Bronchial epithelial cell (primary cell): ENCODE measurements at places on chromosomes 12 and 14. TPM values are rescaled to one million over a fixed set of nuclear protein-coding genes. Genes with fewer than 3 reads are reported as not detected.

ASCL1 gene
- total RNA-seq, result not detected in 2 replicates

TAS2R46 gene
- 0.90 and 2.1 TPM in 2 replicates for total RNA-seq

ANKRD9 gene
- 34.8 and 36.1 TPM in 2 replicates for total RNA-seq

DNA sequence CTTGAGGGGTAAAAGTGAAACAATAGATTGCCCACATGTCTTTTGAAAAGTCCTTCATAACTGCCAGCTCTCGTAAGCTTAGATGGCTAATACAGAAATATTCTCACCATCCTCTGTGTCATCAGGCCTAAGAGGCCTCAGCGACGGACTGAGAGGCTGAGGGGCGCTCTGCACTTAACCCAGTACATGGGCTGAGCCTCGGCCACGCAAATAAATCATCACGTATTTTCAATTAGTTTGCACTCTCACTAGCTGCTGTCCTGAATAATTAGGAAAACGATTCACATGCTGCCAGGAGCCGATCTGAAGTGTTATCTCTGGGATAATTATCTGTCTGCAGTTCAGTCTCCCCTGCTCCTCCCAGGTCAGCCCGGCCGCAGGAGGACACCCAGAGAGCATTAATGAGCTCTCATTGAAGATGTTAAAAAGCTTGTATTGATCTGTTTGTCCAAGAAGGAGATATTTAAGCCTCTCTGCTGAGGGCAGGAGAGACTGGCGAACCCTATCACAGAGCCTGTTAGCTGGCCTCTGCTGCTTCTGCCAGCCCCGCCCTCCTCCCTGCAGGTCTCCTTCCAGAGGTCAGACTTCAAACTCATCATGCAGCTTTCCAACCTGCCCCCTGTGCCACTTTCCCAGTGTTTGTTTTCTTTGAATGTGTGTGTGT is 1051.3 kb downstream of the VRK1 start:
- DNase-seq, result no peak

DNA sequence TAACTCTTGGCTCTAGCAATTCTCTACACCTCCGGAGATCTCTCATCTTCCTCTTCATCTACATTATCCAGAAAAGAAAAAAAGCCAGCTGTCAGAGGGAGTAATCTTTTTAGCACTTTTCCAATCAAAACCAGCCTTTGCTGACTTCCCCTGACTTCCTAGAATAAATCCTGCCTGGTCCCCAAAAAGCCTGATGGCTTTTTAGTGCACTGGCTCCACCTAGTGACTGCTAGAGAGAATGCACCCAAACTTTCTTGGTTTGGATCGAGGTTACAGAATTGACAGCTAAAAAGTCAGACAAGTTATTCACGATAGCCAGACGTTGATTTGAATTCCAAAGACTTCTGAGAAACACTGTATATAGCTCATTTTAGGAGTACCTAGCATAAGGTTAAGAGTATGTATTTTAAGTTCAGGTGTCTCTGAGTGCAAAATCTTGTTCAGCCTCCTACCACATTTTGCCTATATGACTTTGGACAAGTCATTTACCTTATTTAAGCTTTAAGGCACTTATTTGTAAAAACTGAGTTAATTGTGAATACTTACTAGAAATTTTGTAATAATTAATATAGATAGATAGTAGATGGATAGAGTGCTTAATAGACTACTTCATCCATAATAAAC is 185.7 kb upstream of the GRIN2B start:
- peak; percentile 43 for DNase-seq

HOMEZ gene
- total RNA-seq, result 5.0 and 6.3 TPM in 2 replicates

- no peak for DNase-seq
These were observed 20.6 kb upstream of the APOLD1 start for GRCh38 chr12:12764824-12765223.

DNA sequence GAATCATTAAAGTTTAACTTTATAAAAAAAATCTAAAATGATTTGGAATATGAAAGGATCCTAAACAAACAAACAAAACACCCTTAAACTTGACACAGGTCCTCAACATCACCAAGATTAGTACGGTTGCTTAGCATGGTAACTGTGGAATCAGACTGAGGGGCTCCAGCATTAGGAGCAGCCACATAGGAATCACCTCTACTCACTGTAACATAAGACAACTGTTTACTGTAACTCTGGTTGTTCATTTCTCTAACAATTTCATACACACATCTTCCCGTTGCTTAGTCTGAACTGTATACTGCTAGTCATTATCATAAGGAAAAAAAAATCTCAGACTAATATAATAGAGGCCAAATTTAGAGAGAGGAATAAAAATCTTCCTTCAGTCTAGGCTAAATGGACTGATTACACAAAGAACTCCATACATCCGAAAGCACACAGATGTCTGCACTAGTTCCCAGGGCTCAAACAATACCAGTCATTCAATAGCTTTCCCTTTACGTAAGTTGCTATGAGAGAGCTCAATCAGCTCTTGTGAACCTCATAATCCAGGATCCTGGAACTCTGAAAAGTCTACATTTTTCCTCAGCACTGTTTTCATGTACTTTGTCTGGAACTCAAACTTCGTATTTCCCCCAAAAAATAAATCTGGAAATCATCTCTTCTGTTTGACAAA is 26.0 kb downstream of the LRP6 start:
- peak; percentile 19 for DNase-seq

- no peak for DNase-seq
These were observed 14.9 kb downstream of the LEMD3 start for GRCh38 chr12:65184176-65184857.
